Activated CD4-positive, alpha-beta T cell treated with anti-CD3 and anti-CD28 coated beads, Interleukin-2, Interleukin-6, amounts not matched to agents 100 ng/mL and 50 ng/mL, durations not matched to agents 16 hours and 8 hours (primary cell): ENCODE measurements at places on chromosomes 4 and X.
A peak's percentile ranks its signal among the peaks of the same experiment; 100 is the strongest.

GRCh38 chrX:386768-387575, at the start of gene PPP2R3B:
Gene PPP2R3B (minus strand): TSS chrX:386907. CDS start chrX:386691, 216 bp downstream.
- peak; percentile 99 for DNase-seq

DNA sequence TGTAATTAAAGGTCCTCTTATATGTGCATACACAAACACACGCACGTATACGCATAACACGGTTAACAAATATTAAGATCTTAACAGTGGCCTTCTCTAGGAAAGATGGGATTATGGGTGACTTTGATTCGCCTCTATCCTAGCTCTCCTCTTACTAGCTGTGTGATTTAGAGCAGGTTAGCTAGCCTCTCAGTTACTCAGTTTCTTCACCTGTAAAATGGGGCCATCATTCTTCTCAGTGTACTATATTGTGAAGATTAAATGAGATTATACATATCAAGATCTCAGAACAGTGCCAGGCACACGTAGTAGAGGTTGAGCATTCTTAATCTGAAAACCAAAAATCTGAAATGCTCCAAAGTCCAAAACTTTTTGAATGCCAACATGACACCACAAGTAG, 159.3 kb downstream of the BCOR start:
- no peak for DNase-seq

DNA sequence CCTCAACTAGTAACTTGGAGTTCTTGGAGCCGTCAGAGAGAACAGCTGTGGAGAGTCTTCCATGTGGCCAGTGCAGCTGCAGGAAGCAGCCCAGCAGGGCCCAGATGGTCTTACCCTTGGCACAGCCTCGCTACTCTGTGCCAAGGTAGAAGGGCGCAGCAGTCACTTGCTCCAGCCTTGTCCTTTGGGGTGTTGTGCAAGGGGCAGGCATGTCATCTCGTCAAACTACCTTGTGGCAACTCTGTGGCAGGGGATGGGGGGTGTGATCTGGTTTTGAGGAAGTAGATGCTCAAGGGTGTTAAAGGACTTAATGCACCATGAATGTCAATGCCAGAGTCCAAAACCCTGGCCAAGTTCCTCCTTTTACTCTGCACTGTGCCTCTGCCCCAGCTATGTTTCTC, 34.2 kb upstream of the TBC1D14 start:
- no peak for DNase-seq

DNA sequence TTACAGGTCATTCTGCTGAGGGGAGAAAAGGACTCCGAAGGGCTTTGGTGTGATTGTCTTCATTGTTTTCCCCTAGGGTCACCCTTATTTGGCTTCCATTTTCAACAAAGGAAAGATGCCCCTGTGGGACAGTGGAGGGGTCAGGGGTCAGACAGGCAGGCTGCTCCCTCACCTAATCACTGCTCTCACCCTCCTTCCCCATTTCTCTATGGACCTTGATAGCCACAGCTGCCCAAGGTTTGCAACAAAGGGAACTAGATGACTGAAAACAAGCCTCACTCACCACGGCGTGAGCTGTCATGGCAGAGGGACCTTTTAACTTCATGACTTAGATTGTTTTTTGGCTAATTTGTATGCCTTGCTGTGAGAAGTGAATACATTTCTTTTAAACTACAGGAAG, 40.7 kb downstream of the C4orf51 start:
- DNase-seq, result no peak

GRCh38 chr4:65918212-65918611, 247.9 kb upstream of the EPHA5 start:
- no peak for DNase-seq

GRCh38 chrX:47573341-47574075, 8.7 kb upstream of the TIMP1 start:
- no peak for DNase-seq

DNA sequence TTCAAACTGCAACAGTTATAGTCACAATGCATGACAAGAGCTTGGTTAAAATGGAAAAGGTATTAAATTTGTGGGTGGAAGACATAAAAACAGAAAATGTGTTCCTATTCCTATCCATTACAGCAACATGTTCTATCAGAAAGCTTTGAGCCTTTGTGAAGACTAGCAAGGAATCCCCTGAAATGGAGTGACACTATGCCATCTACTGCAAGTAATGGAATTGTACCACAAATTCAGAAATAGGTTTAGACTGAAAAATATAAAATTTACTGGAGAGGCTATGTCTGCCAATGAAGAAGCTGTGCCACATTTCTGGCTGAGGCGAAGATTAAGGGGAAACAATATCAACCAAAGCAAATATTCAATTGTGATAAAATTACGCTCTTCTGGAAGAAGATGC, 247.9 kb downstream of the ADAM29 start:
- no peak for DNase-seq

- peak; percentile 37 for DNase-seq
These were observed 22.2 kb downstream of the PHKA2 start for GRCh38 chrX:18961686-18962085.

DNA sequence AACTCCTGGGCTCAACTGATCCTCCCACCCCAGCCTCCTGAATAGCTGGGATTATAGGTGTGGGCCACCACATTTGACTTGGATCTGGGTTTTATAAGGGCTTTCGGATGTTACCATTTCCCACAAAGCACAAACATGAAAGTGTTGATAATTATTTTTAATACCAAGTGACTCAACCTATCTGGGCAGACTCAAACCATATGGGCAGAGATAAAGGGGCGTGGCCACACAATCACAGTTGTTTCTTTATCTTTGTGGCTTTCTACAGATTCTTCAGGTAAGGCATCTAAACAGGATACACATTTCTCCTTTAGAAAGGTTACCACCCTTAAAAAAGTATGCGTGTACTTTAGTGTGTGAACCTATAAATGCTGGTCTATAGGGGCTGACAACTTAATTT, 122.5 kb downstream of the ZNF827 start:
- no peak for DNase-seq

- DNase-seq, result no peak
These were observed 619.9 kb upstream of the SLIT2 start for GRCh38 chr4:19631814-19632213.

- DNase-seq, result no peak
These were observed 14.3 kb upstream of the PNPLA4 start for GRCh38 chrX:7941390-7942042.

DNA sequence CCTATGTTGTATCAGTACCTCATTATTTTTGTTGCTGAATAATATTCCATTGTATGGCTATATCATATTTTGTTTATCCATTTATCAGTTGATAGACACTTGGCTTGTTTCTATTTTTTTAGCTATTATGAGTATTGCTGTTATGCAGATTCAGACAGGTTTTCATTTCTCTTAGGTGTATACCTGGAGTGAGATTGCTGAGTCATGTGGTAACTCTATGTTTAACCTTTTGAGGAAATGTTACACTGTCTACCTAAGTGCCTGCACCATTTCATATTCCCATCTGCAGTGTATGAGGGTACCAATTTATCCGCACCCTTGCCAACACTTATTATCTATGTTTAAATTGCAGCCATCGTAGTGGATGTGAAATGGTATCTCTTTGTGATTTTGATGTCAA, 43.0 kb upstream of the SH3RF1 start:
- DNase-seq, result no peak

GRCh38 chr4:183596067-183596757, 62.8 kb downstream of the RWDD4 start:
- no peak for DNase-seq

- DNase-seq, result no peak
These were observed 49.4 kb downstream of the RPS6KA3 start for GRCh38 chrX:20217271-20217670.

- no peak for DNase-seq
These were observed 1.3 kb downstream of the YTHDC1 start for GRCh38 chr4:68348577-68348976.

DNA sequence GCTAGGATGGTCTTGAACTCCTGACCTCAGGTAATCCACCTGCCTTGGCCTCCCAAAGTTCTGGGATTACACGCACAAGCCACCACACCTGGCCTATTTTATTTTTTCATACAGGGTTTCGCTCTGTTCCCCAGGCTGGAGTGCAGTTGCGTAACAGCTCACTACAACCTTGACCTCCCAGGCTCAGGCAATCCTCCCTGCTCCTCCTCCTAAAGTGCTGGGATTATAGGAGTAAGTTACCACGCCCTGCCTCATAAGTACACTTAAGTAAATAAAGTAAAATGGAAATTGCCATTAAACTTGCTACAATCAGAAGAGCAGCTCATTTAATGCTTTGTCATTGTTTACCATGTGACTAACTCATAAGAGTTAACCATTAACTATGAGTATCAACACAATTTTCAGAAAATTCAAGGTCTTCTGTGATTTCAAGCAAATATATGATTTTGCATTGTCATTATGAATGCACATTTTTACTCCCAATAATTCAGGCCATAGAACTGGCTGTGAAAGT, 12.3 kb downstream of the UGDH start:
- DNase-seq, result no peak

- DNase-seq, result no peak
These were observed 289.4 kb downstream of the ANKRD50 start for GRCh38 chr4:124423160-124423559.

DNA sequence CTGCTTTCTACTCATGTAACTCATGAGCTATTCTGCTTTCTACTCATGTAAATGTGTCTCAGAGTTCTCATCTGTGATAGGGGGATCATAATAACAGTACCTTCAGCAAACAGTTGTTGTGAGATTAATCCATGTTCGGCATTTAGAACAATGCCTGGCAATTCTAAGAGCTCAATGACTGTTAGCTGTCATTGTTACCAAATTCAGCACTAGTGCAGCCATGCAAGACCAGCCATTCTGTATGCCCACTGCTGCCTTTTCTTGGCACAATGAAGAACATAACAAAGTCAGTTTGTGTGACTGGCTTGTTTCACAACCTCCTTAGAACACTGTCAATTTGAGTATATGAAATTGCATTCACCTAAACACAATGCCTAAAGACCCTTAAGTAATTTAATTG, 163.2 kb downstream of the ANK2 start:
- no peak for DNase-seq

DNA sequence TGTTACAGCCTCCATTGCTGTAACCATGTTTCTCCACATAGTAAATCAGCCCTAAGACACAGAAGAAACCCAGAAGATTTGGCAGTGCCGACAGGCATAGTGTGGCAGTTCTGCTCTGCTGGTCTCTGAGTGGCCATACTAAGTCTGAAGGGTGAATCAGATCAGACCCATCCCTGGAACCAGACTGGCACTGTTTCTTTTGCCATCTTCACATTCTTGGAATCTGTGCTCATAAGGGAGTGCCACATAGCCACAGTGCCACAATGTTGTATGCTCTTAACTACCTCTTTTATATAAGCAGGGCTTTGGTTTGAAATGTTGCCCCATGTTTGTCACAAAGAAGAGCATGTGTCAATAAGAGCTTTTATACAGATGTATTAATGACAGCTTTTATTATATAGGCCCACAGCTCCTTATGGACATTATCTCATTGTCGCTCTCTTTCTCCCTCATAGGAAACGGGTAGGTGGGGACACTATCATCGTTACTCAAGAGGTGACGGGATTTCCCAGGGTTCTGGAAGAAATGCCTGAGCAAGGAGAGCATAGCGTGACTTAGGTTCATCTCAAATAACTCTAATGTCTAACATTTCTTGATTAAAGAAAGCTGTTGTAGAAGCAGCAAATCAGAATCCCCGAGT, 128.2 kb downstream of the CBR4 start:
- DNase-seq, result no peak

DNA sequence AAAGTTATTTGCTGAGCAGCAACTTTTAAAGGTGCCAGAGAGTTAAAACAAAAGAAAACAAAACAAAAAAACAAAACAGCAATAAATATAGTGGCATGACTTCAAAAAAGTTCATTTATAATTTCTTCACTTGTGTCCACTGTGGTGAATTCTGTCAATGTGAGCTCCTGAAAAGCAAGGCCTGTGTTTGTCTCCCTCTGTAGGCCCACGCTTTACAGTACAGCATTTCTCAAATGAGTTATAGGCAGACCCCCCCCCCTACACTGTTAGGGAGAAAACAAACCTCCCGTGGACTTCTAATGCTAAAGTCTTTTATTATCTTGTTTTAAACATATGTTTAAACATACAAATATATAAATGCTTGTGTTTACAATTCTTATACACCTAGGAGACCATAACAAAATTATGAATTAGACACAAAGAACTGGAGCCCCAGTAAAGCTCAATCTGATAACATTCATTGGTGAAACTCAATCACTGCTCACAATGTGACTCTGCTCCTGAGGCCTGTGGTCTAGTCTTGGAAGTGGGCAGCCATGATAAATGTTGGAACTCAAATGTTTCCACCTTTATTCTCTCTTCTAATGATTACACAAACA, 47.0 kb upstream of the SCOC start:
- DNase-seq, result no peak

- no peak for DNase-seq
These were observed 656.7 kb upstream of the NDST4 start for GRCh38 chr4:115770046-115770543.

- DNase-seq, result no peak
These were observed 121.7 kb downstream of the IRS4 start for GRCh38 chrX:108614616-108615015.

GRCh38 chr4:181952478-181952877, 290.7 kb upstream of the TENM3 start:
- DNase-seq, result no peak

GRCh38 chr4:2320152-2320551, 58.2 kb upstream of the MXD4 start:
- no peak for DNase-seq

DNA sequence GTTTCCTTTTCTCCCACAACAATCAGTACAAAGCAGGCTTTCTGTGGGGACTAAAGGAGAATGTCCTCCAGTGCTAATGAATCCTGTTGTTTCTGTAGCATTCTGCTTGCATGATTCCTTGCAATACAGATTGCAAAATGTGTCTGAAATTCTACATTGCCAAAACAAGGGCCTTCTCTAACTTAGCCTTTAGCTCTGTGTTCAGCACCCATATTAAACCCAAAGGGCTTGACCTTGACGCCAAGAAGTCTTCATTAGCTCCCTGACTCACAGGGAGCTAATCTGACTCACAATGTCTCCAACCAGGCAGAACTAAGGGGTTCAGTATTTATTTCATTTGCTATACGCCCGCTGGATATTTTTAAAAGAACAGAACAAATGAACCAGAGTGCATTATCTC, 241.4 kb upstream of the CLNK start:
- DNase-seq, result no peak

DNA sequence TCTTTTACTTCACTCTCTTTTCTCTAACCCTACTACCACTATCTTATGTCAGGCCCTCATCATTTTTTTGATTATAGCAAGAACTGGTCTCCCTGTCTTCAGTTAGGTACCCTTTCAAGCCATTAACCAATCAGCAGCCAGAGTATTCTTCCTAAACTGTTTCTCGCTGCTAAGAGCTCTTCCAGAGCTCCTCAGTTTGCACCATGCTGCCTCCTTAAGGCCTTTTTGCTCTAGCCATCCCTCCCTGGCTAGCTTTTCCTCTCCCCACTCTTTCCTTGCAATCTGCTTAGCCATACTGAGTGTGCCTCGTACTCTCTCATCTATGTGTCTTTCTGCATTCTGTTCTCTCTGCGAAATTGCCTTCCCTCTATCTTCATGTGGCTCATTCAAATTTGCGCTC, 32.9 kb downstream of the KIF4A start:
- no peak for DNase-seq

- no peak for DNase-seq
These were observed 38.6 kb upstream of the HMX1 start for GRCh38 chr4:8910100-8910821.
